Right ventricle myocardium inferior (tissue), 1 donor: ENCODE measurements at places on chromosomes 7 and 10. TPM values are rescaled to one million over a fixed set of nuclear protein-coding genes. Genes with fewer than 3 reads are reported as not detected.

Gene CPA4
- total RNA-seq = not detected

Gene MNX1
- not detected for total RNA-seq

Gene FKBP9
- total RNA-seq = 124 TPM

Gene EBLN1
- not detected for total RNA-seq

Gene PDE1C
- total RNA-seq = 198 TPM

Gene GNGT1
- total RNA-seq = not detected

Gene PPP1R3A
- total RNA-seq = 121 TPM

Gene TUBAL3
- total RNA-seq = not detected

Gene C10orf53
- not detected for total RNA-seq

Gene MBL2
- not detected for total RNA-seq

Gene PRSS37
- not detected for total RNA-seq
